Stimulated activated CD4-positive, alpha-beta T cell treated with anti-CD3 and anti-CD28 coated beads, Interleukin-2, amount 100 ng/mL, for 4 hours (primary cell): ENCODE measurements at places on chromosomes 7 and 10.

- no peak for DNase-seq
Measured at GRCh38 chr7:147081117-147081516, 964.5 kb downstream of the CNTNAP2 start.

DNA sequence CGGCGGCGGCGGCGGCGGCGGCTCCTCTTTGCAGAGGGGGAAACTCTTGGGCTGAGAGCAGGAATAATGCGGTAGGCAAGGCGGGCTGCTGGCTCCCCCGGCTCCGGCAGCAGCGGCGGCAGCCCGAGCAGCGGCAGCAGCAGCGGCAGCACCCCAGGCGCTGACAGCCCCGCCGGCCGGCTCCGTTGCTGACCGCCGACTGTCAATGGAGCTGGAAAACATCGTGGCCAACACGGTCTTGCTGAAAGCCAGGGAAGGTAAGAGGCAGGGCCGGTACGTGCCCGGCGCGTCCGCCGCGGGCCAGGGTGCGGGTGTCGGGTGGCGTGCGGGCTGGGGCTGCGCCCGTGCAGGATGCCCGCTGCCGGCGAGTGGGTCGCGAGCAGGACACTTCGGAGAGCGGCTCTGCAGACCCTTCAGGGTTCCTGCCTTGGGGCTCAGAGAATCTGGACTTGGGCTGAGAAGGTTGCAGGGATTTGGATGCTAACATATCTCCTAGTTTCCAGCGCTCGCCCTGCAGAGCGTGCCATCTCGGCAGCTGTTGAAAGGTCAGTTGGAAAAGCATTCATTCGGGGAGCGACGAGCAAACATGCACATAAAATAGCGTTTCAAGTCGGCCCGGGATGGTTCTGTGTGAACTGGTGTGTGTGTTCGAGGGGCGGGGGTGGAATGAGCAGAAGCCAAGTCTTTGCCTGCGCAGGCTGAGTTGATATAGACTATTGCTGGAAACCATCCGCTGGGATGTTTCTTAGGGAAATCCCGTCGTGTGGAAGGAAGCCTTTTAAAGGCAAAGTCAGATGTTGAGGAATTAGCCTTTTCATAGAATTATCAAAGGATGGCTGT is 562 bp downstream of the GRK5 start:
- DNase-seq = no peak

- DNase-seq = no peak
Measured at GRCh38 chr10:49417311-49418052, 21.6 kb upstream of the DRGX start.

DNA sequence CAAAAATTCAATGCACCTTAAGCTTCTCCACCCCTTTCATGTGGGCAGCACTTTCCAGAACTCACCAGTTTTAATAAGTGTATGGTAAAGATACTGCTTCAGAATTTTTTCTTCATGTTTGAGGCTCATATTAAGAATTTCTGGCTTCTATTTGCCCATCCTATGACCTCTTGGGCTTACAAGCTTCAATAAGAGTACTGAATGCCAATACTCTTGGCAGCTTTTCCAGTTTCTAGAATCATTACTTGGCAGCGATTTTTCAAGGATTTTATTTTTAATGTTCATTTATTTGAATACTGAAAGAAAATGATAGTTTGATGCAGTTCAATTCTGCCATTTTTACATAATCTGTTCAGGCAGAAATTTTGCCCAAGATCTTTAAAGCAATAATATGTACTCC is 242.1 kb upstream of the KCND2 start:
- no peak for DNase-seq

DNA sequence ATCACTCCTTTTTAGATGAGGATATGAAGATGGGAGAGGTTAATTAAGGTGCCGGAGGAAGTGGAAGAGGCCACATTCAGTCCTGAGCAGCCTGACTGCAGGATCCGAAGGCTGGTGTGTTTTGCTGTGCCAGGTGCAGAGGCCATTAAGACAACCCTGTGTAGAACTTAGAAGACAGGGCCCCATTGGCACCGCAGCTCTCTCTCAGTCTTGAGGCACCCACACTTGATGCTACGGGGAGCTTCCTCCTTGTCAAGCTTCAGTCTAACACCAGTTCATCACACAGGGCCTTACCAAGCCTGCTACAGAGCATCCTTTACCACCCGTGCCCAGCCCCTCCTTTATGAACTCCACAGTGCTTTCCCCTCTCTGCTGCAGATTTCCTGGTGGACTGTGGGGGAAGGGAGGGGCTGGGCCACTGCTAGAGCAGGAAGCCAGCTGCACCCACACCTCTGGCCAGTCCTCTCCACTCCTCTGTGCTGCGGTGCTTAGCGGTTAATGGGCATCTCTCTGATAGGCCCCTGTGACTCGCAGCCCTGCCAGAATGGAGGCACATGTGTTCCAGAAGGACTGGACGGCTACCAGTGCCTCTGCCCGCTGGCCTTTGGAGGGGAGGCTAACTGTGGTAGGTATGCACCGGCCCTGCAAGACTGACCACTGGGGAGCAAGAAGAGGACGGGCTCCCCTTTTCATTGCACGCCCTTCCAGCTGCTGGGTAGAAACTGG is 45.5 kb downstream of the VWA2 start:
- DNase-seq = no peak

DNA sequence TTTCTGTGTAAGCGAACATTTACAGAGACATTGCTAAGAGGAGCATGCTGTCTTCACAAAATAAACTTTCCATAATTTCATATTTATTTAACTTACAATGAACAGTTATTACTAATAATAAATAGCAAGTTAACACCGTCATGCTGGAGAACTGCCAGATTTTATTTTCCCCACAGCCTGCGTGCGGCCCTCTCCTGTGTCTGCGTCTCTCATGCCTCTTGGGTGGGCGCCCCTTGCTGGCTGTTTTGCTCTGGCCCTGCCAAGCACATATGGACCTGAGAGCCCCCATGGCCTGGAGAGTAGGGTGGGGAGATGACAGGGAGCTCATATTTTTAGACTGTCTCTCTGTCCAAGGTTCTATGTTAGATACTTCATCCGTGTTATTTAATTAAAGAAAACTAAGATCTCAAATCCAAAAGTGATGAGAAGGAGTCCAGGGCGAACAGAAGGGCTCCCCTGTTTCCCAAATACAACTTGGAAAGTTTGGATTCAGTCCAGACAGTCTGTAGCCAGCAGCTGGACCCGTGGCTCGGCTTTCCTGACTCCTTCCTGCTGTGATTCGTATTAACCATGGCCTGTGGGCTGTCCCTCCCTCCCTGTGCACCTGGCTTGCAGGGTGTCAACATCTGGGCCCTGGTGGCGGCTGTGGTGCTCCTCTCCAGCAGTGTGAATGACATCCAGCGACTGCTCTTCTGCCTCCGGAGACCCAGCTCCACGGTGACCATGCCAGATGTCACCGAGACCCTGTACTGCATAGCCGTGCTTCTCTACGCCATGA is 20.5 kb downstream of the FBH1 start:
- DNase-seq = no peak

- DNase-seq = no peak
Measured at GRCh38 chr7:64807731-64808365, 13.6 kb downstream of the ZNF138 start.

- no peak for DNase-seq
Measured at GRCh38 chr10:59362144-59362958, at the start of gene FAM13C. FAM13C (minus strand) TSS chr10:59362549; CDS start chr10:59362460, 89 bp downstream.

DNA sequence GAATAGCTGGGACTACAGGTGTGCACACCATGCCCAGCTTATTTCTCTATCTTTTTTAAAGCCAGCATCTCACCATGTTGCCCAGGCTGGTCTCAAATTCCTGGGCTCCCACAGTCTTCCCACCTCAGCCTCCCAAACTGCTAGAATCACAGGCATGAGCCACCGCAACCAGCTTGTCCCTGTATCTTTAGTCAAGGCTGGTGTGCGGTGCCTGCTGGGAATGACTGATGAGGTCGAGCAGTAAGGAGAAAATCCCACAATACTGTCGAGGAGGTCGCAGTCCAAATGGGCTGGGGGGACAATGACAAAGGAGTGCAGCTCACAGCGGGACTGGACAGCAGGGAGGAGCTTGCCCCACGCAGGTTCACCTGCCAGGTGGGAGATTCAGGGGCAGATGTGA is 50.2 kb upstream of the CALN1 start:
- no peak for DNase-seq

- DNase-seq = no peak
Measured at GRCh38 chr7:50647286-50647980, 82.2 kb upstream of the DDC start.

DNA sequence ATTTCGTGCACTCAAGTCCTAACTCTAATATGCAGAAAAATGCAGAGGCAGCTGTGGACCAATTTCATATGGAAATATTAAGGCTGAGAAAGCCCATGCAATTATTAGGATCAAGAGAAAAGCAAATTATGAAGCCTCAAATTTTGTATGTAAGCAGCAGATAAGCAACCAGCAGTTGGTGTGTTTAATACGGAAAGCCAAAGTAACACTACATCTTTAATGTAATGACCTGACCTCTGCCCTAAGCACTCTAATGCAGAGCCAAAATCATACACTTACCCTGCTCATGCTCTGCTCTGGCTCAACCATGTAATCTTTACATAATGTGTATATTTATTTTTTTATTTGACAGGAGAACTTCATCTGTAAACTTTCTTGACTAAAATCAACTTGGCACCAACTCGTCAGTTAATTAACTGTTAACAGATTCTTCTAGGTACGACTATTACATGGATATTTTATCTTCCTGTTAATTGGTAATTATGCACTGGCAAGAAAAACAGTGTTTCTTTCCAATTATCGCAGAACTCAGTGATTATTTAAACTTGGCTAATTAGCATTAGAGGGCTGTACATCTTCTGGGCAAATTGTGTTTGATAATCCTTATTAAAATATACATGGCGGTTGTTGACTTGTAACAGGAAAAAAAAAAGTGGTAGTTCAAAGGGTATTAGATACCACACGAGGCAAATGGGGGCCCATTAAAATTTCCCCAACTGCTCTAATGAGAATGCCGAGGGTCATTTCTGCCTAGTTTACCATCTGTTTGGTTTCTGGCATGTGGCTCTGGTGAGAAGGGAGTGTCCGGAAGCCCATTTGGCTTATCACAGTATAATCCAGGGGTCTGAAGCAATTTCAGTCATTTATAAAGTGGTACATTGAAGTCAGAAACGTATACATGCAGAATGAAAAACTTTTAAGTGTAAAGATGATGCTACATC is 94.5 kb downstream of the RELN start:
- no peak for DNase-seq

GRCh38 chr7:739983-740942 is 13.2 kb upstream of the PRKAR1B start:
- DNase-seq = no peak

DNA sequence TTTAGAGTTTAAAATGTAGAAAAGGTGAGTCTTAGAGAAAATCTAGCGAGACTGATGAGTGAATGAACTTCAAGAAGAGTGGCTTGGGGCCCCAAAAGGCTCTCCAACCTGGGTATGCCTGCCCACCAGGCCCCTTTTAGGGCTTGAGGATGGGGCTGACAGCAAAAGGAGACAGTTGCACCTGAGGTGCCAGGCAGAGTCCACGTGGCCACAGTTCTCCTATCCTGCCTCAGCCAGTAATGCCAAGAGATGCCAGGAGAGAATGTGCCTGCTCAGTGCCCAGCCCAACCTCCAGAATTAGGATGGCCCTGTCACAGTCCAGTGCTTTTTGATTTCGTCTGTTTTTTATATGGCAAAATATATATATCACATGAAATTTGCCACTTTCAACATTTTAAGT is 156.5 kb downstream of the SLIT1 start:
- DNase-seq = no peak

GRCh38 chr7:20798081-20798693 is 11.5 kb upstream of the SP8 start:
- DNase-seq = no peak

DNA sequence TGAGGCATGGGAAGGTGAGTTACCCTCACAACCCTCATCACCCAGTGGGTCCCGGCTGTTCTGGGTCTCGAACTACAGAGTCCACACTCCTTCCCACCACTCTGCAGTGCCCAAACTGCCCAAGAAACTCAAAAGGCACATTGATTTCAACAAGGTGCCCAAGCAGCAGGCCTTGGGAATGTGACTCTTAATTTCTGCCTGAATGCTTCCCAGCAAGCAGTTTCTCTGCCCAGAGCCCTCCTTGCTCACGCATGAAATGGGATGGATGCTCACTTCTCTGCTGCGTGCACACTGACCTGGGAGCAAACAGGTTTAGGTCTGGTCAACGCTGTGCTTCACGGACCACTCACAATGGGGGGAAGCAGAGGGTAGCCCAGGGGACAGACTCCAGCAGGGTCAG is 77.9 kb downstream of the GRB10 start:
- DNase-seq = no peak

GRCh38 chr7:144668503-144668902 is 167.3 kb downstream of the TPK1 start:
- no peak for DNase-seq

DNA sequence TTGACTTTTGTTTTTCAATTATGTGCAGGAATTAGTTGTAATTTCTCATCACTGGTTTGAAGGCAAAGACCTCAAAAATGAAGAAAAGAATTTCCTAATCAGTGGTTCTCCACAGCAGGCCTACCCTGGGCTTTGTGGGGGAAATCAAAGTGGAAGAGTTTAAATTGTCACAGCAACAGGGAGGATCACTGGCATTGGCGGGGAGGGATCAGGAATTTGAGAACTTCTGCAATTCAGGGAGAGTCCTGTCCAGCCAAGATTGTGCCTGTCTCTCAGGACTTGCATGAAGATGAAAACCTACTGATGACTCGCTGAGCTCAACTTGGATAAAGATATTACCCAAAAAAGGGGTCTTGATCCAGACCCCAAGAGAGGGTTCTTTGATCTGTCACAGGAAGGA is 70.1 kb downstream of the HACD1 start:
- DNase-seq = no peak

DNA sequence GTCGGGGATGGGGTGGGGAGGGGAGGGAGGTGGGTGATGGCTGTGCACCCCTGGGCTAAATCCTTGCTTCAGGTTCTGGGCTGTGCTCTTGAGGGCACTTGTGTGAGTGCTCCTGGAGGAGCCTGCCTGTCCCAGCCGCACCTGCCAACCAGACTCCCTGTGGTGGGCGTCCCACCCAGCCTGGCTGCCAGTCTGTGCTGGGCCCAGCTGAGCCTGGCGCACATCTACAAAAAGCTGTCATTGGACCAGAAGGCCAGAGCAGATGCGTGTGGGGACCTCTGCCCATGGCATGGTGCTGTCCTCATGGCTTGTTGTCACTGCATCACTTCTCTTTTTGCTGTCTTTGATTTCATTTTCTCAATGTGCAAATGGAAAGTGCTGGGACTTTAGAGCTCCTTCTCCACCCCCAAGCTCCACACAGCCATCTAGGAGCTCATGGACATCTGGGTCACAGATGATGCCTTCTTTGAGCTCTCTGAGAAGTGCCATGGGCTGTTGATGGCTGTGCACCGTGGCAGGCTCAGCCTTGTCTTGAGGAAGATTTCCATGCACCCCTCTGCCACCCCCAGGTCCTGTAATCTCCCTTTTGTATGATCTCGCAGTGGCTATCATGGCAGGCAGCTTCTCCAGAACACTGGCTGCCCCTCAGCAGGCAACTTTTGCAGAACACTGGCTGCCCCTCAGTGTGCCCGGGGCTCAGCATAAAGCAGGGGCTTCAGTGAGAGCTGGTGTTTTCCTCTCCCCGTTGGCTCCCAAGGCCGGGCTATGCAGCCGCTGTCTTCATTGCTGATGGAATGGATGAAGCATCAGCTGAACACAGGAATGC is 83.9 kb downstream of the ADCY1 start:
- DNase-seq = no peak
